SJSA1 (cell line): ENCODE measurements at places on chromosomes 4 and X. TPM values are rescaled to one million over a fixed set of nuclear protein-coding genes. Genes with fewer than 3 reads are reported as not detected.

GRCh38 chr4:118927974-118928373 lies 39.3 kb downstream of the SYNPO2 start:
- H3K4me1 ChIP-seq: no peaks in the 10 kb centered on the region
- H3K36me3 ChIP-seq: no peaks in the 10 kb centered on the region
- no peaks in the 10 kb centered on the region for H3K27me3 ChIP-seq
- no peak for DNase-seq
- no peak overlapping the region for H3K27ac ChIP-seq
- no peak overlapping the region for H3K4me3 ChIP-seq

DNA sequence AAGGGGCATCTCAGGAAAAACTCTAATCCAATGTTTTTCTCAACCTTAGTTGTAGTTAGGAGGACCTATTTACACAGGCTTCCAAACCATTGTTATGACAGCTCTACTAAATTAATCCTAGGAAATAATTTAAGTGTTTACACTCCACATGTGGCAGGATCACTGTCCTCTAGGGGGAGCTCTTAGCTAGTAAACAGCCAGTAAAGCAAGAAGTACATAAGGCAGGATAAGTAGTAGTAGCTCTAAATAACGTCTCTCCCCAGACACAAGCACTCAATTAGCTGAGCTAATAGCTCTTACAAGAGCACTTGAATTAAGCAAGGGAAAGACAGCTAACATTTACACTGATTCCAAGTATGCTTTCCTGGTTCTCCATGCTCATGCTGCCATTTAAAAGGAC lies 37.3 kb downstream of the NUDT11 start:
- H3K4me1 ChIP-seq: no peaks in the 10 kb centered on the region
- no peaks in the 10 kb centered on the region for H3K36me3 ChIP-seq
- no peak overlapping the region for H3K27ac ChIP-seq
- H3K4me3 ChIP-seq: no peak overlapping the region
- H3K27me3 ChIP-seq: no peaks in the 10 kb centered on the region

- no peak overlapping the region for H3K27ac ChIP-seq
- H3K27me3 ChIP-seq: no peaks in the 10 kb centered on the region
- DNase-seq: no peak
- no peaks in the 10 kb centered on the region for H3K36me3 ChIP-seq
- H3K4me3 ChIP-seq: no peak overlapping the region
Measured at GRCh38 chrX:50996930-50997329, 86.4 kb downstream of the BMP15 start.

GRCh38 chrX:28303486-28303885 lies 283.8 kb upstream of the IL1RAPL1 start:
- no peaks in the 10 kb centered on the region for H3K36me3 ChIP-seq
- no peaks in the 10 kb centered on the region for H3K27me3 ChIP-seq
- no peak overlapping the region for H3K27ac ChIP-seq
- no peak overlapping the region for H3K4me3 ChIP-seq
- no peak for DNase-seq
- no peaks in the 10 kb centered on the region for H3K4me1 ChIP-seq

GRCh38 chr4:25874655-25875054 lies 11.9 kb upstream of the SEL1L3 start:
- no peak overlapping the region for H3K4me3 ChIP-seq
- no peak overlapping the region for H3K27ac ChIP-seq

DNA sequence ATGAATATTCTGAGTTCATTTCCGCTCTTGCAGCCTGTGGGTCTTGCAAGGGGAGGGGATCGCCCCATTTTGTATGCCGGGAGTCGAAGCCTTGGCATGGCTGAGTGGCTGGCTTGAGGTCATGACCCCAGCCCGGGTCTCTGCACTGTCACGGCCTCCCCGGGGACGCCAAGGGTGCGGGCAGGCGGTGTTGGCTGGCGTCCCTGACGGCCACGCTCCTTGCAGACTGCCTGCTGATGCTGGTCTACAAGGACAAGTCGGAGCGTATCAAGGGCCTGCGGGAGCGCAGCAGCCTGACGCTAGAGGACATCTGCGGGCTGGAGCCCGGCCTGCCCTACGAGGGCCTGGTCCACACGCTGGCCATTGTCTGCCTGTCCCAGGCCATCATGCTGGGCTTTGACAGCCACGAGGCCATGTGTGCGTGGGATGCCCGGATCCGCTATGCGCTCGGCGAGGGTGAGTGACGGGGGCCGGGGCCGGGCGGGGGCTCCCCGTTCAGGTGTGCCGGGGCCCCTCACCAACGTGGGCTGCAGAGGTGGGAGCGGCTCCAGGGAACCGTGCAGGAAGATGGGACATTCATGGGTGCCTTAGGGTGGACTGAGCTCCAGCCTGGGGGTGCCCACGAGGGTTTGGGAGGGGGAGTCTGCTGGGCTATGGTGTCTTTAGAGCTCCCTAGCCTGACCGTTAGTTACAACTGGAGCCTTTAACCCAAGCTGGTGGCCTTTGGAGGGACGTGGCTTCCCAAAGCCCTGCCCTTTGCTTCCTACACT lies 10.3 kb downstream of the DOK7 start:
- no peak overlapping the region for H3K27ac ChIP-seq
- no peaks in the 10 kb centered on the region for H3K36me3 ChIP-seq
- no peaks in the 10 kb centered on the region for H3K27me3 ChIP-seq
- peaks cover 3% of the 10 kb centered on the region for H3K4me1 ChIP-seq
- no peak overlapping the region for H3K4me3 ChIP-seq
- no peak for DNase-seq

KLHL4 gene
- 0.69 and 3.9 TPM in 2 replicates for total RNA-seq

CHRDL1 gene
- 0.89 and 3.6 TPM in 2 replicates for total RNA-seq
